ENCODE measurements at places on chromosomes 7 and 10.

GRCh38 chr10:71521504-71522441 lies 125.1 kb downstream of the CDH23 start:
- DNase-seq = no peak

DNA sequence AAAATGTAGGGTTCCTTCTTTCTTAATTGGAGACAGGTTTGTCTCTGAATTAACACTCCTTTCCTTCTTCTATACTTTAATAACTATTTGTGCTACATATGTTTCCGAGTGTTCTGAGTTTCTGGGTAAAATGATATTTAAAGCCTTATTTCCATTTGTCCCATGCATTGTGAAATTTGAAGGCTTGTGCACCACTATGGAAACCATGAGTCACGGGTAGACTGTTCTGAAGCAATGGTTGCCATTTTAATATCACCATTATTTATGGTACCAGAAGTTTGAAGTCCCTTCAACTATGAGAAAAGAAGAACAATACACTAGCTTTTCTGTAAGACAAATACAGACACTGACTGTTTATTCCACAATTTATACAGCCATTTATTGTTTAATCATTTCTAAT lies 44.7 kb upstream of the ZEB1 start:
- DNase-seq = no peak

- DNase-seq = no peak
Measured at GRCh38 chr7:85184599-85185423, 2.0 kb downstream of the SEMA3D start.

GRCh38 chr7:113279256-113279655 lies 160.9 kb upstream of the SMIM30 start:
- DNase-seq = no peak

DNA sequence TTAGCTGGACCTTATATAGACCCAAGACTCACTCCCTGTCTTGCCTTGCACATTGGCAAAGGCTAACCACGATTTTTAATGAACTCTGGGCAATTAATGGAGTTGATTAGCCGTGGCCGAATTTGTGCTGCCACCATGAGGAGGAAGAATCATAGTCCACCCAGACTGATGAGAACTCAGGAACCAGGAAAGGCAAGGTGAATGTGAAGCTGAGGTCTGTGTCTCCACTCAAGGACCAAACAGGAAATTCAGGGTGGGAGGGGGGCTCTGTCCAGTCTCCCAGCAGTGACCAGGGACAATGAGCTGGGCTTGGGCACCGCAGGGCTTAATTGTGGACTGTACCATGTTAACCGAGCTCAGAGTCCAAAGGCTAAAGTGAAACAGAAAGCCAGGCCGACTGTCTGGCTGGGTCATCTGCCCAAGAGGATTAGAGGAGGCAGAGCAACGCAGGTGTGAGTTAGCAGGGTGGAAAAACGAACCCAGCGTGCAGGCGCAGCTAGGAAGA lies 127.0 kb upstream of the JCAD start:
- DNase-seq = no peak

Data from activated naive CD4-positive, alpha-beta T cell (primary cell).